ENCODE measurements at places on chromosomes 4 and X.

GRCh38 chrX:109489174-109489573 is 7.3 kb upstream of the GUCY2F start:
- DNase-seq = no peak

- peak; percentile 7 for DNase-seq
Observed at GRCh38 chr4:106263594-106264330, 52.2 kb downstream of the TBCK start.

GRCh38 chrX:27307546-27307945 is 155.6 kb downstream of the PPP4R3C start:
- no peak for DNase-seq

- DNase-seq = no peak
Observed at GRCh38 chr4:118920247-118920646, 31.6 kb downstream of the SYNPO2 start.

- DNase-seq = peak; percentile 52
Observed at GRCh38 chrX:50081282-50081889, 119.4 kb downstream of the AKAP4 start.

GRCh38 chrX:149476513-149476912 is 28.6 kb downstream of the IDS start:
- no peak for DNase-seq

- DNase-seq = peak; percentile 95
Observed at GRCh38 chr4:81635739-81636138, 164.0 kb upstream of the RASGEF1B start.

- DNase-seq = no peak
Observed at GRCh38 chr4:185512516-185512915, 22.8 kb downstream of the PDLIM3 start.

GRCh38 chrX:16167181-16167580 is at the start of gene MAGEB17:
Gene MAGEB17 (plus strand): TSS chrX:16167481. CDS start chrX:16170383, 2,902 bp downstream.
- no peak for DNase-seq

GRCh38 chr4:180190382-180190781 is 2052.8 kb upstream of the TENM3 start:
- no peak for DNase-seq

GRCh38 chrX:23497919-23498318 is 163.3 kb downstream of the PTCHD1 start:
- DNase-seq = no peak

DNA sequence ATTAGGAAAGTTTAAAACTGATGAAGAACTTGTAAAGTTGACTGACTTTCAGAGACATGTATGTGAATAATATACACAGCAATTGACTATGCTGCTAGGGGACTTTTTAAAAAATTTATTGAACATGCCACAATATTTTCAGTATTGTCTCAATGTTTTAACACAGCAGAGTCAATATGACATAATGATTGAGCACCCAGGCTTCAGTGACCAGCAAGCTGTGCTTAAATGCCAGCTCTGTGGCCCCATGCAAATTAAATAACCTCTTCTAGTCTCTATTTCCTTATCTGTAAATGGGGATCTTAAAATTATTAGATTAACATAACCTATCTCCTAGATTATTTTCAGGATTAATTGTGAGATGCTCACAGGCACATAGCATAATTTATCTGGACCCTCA is 56.8 kb upstream of the TXK start:
- DNase-seq = no peak

DNA sequence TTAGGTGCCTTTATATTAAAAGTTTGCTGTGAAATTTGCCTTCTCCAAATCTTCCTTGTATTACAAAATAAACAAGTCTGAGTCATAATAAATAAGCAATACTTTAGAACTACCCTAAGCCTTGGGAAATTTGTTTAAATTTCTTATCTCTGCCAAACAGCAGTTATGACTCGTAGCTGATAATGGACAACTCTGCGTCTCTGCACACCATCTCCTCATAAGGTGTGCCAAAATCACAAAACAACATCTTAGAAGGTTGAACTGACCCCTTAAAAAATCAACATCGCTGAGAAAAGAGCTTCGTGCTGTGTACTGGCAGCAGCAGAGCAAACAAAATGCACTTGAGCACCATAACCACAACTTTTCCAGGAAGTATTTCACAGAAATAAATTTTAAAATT is 22.0 kb downstream of the OR13H1 start:
- no peak for DNase-seq
